Stimulated activated CD8-positive, alpha-beta memory T cell treated with anti-CD3 and anti-CD28 coated beads, Interleukin-4, amount 100 ng/mL, for 1 hour (primary cell): ENCODE measurements at places on chromosomes 6 and 20.

- no peak for DNase-seq
Observed at GRCh38 chr6:129691709-129692108, 18.3 kb downstream of the ARHGAP18 start.

GRCh38 chr6:99833034-99833433, 161.0 kb downstream of the MCHR2 start:
- no peak for DNase-seq

- DNase-seq, result no peak
Observed at GRCh38 chr6:160132776-160133338, 11.2 kb downstream of the SLC22A1 start.

- no peak for DNase-seq
Observed at GRCh38 chr20:2775139-2775538, 25.3 kb downstream of the CPXM1 start.

DNA sequence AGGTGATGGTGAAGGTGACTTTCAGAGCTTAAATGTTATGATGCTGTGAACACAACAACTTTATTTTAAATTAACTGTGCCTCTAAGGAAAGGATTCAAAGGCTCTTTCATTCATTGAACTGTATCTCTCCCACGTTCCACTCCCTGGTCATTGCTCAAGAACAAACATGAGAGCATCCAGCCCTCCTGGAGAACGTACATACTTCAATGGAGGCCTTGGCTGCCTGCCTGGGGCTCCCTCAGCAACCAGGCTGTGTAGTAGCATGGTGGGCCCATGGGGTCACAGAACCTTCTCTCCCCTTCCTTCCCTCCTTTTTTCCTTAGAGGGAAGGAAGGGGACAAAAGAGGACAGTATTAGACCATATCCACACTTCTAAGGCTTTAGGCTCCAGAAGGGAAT, 234.3 kb downstream of the CDC5L start:
- DNase-seq, result no peak

DNA sequence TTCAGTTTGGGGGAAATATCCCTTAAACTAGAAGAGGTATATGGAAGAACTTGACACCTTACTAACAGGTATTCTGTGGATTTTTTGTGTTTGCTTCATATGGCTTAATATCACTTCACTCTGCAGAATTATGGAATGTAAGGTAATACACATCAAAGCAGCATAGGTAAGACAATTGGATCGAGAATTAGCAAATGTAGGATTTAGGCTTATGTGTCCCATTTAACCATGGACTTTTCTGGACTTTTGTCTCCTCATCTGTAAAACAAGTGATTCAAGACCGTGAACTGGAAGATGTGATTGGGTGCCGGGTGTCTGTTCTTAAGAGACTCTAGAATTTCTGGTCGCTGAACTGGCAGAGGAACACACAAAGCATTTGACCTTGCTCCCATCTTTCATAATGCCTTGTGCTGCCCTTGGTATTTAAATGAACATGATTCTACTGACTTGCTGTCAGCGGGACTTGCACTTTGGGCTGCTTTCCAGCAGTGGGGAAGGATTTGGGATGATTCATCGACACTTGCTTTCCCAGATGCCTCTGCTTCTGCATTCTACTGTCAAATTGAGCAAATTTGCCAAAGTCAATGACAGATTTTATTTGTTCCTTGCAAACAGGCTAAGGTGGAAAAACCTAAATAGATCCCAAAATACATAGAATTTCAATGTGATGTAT, 199.8 kb downstream of the PLCB1 start:
- DNase-seq, result no peak

- no peak for DNase-seq
Observed at GRCh38 chr6:162372106-162372505, 355.5 kb downstream of the PRKN start.

GRCh38 chr6:48765352-48765961, 654.5 kb upstream of the PTCHD4 start:
- no peak for DNase-seq

GRCh38 chr6:18389479-18389878, 2.3 kb downstream of the RNF144B start:
- DNase-seq, result no peak

- DNase-seq, result no peak
Observed at GRCh38 chr20:36249450-36249849, 13.2 kb downstream of the AAR2 start.

- no peak for DNase-seq
Observed at GRCh38 chr20:62480318-62480717, 4.5 kb upstream of the GATA5 start.

GRCh38 chr6:48553467-48554189, 442.6 kb upstream of the PTCHD4 start:
- DNase-seq, result no peak

DNA sequence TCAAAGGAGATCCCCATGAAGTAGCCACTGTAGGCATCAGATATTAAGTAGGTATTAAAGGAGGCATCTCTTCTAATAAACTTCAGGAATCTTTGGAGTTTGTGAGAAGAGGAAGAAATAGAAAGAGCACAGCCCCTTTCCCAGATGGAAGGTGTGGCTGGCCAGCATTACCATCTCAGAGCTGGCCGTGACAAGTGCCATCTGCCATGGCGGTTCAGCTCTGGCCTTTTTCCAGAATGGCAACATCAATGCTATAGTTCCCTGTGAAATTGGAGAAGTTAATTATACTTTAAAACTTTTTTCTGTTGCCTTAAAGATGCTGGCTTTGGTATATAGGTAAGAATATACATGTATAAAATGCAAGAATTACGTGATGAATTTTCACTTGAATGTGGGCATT, 51.9 kb upstream of the MCUR1 start:
- no peak for DNase-seq

DNA sequence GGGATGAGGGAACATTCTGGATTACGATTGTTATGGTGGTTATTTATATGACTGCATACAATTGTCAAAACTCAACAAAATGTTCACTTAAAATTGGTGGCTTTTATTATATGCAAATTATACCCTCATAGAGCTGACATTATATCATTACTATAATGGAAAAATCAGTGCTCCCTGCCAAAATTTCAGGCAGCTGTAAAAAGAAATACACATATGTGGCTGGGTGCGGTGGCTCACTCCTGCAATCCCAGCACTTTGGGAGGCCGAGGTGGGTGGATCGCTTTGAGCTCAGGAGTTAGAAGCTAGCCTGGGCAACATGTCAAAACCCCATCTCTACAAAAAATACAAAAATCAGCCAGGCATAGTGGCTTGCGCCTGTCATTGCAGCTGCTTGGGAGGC, 75.8 kb upstream of the SULF2 start:
- DNase-seq, result no peak

DNA sequence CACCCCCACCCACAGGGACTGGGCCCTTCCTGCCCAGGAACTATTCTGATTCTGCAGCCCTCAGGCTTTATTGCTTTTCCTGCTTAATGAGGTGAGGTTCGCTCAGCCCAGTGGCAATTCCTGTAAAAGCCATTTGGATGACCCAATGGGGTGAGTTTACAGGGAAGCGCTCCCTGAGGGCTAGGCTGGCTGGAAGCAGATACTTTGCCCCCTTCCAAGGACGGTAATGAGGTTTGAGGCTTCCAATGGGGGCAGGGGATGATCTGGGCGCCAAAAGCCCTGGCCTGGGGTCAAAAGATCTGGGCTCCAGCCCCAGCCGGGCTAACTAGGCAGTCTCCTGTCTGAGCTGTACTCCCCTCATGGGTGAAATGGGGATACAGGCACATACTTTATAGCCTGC, 41.8 kb downstream of the RIPOR3 start:
- DNase-seq, result no peak

GRCh38 chr6:144853603-144854002, 568.5 kb downstream of the UTRN start:
- no peak for DNase-seq

- DNase-seq, result no peak
Observed at GRCh38 chr20:38523697-38524096, 51.1 kb downstream of the RALGAPB start.

GRCh38 chr6:123316733-123317323, 319.9 kb downstream of the TRDN start:
- DNase-seq, result no peak

DNA sequence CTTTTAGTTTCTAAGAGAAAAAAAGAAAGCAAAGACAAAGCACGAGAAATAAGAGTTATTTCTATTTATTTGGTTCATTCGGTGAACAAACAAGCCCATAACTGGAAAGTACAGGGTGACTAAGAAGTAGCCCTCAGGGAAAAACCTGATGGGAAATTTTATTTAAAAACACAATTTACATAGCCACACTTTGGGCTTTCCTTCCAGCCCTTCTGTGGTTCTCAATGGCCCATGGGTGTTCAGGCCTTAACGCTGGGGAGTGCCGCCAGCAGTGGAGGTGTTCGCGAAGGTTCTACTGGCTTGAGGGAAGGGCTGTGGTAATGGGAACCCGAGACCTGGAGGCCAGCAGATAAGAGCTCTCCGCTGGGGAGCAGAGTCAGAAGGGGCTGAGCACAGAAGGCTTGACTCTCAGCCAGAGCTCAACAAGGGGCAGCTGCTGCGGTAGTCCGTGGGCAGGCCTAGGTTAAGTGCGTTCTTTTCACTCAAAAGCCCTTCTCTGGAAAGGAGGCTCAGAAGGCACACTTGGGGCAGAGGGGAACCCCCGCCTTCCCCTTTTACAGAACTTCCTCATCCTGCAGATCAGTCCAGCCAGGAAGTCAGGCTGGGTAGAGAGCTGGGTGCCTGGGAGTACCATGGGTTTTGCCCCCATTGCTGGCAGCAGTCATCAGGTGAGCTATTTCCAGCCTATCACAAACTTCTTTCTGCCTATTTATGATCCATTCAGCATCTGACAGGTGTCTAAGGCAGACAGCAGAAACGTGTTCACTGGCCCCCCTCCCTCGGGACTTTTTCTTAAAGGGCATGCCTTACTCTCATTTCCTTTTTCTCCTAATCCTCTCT, 8.8 kb upstream of the CD83 start:
- DNase-seq, result no peak

DNA sequence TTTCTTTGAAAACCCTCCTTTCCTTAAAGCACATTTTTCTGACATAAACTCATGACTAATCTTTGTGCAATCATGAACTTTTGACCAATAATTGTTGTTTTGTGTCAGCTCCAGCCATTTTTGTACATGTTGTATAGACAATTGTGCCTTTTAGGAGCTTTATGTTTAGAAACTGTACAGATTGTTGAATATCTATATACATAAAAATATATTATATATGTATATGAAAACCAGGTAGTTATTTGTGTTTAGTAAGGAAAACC, 125.7 kb upstream of the EDN1 start:
- DNase-seq, result no peak

- no peak for DNase-seq
Observed at GRCh38 chr6:3227363-3228045, at the start of gene TUBB2B. Gene TUBB2B (minus strand): TSS chr6:3227653. CDS start chr6:3227543, 110 bp downstream.

- no peak for DNase-seq
Observed at GRCh38 chr6:15096894-15097837, 148.7 kb upstream of the JARID2 start.

GRCh38 chr6:100440935-100441334, 23.8 kb downstream of the SIM1 start:
- no peak for DNase-seq

- no peak for DNase-seq
Observed at GRCh38 chr20:51003753-51004152, 19.2 kb downstream of the KCNG1 start.

GRCh38 chr6:32615885-32616532, 21.2 kb upstream of the HLA-DQA1 start:
- no peak for DNase-seq

GRCh38 chr6:52910091-52910490, 593 bp upstream of the GSTA3 start:
- no peak for DNase-seq

DNA sequence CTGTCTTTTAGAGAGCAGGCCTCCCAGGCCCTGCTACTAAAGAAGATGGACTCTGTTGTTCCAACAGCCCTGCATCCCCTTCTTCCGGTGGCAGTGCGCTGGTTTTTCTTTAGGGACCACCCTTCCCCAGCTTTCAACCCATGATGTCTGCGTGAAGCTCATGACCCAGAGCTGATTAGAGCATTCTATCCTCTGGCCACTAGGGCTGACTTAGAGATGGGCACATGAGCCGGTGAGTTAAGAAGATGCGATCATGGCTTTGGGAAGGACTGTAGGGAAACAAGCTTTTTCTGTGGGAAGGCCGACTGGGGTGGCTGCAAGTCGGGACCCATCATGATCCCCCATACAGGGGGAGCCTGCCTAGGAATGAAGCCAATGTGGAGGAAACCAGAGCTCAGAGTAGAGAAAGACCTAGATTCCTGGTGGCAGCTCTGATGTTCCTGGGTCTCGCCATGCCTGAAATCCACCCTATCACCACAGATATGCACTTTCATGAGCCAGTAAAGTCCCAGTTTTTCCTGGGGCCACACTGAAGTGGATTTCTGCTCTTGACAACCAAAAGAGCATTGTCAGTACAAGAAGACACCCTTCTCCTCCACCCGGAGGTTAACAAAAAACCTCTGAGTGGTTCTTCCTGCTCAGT, 29.1 kb upstream of the STX16 start:
- no peak for DNase-seq

GRCh38 chr20:24164360-24164759, 175.8 kb upstream of the GGTLC1 start:
- no peak for DNase-seq

DNA sequence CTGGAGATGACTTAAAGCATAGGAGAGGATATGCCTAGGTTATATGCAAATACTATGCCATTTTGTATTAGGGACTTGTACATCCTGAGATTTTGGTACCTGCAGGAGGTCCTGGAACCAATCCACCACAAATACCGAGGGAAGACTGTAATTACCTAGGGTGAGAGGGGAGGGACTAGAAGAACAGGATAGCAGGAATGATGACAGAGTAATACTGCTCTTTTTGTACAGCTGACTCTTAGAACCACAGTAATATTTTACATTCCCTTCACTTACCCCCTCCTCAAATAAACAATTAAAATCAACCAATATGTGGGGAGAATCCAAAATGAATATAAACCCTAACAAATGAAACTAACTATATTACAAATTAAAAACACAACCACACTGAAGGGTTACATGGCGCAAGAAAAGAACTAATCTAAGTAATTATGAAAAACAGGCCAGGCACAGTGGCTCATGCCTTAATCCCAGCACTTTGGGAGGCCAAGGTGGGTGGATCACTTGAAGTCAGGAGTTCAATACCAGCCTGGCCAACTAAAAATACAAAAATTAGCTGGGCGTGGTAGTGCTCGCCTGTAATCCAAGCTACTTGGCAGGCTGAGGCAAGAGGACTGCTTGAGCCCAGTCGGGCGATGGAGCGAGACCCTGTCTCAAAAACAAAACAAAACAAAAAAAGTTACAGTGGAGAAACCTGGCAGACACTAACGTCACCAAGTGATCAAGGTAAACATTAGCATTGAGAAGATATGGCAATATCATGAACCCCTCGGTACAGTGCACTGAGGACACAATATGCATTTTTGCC, 37.1 kb downstream of the MAP1LC3A start:
- DNase-seq, result no peak

DNA sequence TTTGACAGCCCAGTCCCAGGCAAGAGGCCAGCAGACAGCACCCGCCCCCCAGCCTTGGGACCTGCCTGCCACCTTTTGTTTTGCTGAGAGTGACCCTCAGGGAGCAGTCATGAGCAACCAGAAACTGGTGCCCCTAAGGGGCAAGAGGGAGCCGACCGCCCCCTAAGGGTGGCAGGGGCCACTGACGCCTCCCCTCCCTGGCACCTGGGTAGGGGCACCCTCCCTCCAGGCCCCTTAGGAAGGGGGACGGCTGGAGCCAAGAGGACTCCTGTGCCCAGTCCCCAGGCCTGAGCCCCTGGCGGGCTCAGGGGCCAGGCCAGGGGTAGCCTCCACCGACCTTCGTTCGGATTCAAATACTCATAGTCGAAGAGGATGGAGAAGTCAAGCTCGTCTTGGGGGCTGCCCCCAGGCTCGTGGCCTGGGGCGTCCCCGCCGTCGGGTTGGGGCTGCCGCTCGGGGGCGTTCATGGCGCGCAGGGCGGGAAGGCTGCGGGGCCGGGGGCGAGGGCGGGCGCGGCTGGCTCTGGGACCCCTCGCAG, 417 bp downstream of the NFATC2 start:
- peak; percentile 34 for DNase-seq
